ENCODE measurements at places on chromosomes 5 and 9.

- peak; percentile 52 for DNase-seq
Measured at GRCh38 chr9:18549772-18550171, 75.8 kb downstream of the ADAMTSL1 start.

DNA sequence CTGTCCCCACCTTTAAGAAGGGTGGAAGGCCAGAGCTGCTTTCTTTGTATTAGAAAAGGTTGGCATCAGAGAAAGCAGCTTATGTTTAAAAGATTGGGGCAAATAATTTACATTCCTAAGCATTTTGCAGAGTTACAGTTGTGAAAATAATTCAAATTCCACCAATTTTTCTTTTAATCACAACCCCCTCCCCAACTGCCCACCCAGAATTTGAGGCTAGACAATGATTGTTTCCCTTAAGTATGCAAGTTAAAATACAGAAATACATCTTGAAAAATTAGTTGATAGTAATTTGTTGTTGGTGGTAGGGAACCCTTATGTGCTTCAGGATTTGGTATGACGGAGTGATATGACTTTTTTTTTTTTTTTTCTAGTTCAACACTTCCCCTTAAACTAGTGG is 133.0 kb downstream of the ZSWIM6 start:
- DNase-seq, result no peak

GRCh38 chr5:1445689-1446601 is 705 bp upstream of the SLC6A3 start:
- DNase-seq, result no peak

- peak; percentile 17 for DNase-seq
Measured at GRCh38 chr5:131959906-131960305, 14.4 kb upstream of the MEIKIN start.

DNA sequence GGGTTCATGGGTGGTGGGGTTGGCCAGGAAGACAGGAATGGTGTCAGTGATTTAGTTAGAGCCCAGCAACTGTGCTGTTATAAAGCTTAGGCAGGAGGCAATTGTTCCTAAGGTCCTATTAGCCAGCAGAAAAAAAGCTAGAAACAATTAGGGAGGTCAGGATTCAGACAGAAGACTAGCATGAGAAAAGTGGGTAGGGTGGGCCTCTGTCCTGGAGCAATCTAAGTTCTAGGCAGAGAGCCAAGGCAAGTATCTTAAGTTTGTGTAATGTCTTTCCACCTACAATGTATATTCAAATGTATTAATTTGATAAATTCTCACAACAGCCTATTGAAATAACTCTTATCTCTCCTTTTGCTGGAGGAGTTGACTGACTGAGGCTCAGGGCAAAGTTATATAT is 6.1 kb upstream of the ZFAND5 start:
- no peak for DNase-seq

Data from mammary epithelial cell (primary cell).